ENCODE measurements at places on chromosomes 4 and X. TPM values are rescaled to one million over a fixed set of nuclear protein-coding genes. Genes with fewer than 3 reads are reported as not detected.
A peak's percentile ranks its signal among the peaks of the same experiment; 100 is the strongest.

DNA sequence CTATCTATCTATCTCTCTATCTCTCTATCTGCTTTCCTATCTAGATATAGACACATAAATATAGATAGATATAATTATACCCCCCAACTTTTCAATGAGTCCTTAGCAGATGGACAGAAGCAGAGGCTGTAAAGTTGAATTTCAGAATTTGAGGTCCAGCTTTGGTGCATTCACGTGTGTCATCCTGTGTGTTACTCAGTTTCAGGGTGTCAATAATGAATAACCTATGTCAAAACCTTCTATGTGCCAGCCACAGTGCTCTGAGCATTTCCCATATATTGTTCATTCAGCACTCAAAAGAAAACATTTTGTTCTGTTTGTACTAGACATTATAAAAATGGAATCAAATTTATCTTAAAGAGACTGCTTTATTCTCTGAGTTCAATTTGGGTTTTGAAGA, 310.0 kb downstream of the ARHGAP24 start:
- DNase-seq, result no peak

GRCh38 chr4:73523126-73523525, 41.6 kb downstream of the AFM start:
- no peak for DNase-seq

Gene ZCCHC12
- 0.16 TPM for total RNA-seq

Gene CENPVL2
- total RNA-seq, result 0.25 TPM

GRCh38 chrX:106621836-106622235, 10.1 kb downstream of the RADX start:
- no peak for DNase-seq

DNA sequence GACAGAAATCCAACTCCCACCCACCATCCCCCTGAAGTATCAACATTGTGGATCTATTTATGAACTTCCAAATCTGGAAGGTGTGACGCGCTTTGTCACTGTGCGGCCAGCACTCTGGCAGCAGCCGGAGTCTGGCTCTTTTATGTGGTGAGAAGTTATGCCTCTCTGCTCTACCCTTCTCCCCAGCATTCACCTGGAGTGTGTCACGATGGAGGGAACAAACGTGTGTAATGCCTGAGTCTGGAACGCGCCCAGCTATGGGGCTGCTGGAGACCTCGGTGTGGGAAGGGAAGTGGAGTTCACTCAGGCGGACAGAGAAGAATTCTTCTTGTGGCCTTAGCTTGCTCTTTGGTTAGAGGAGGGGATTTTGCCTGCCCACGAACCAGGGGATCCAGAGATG, 222.1 kb upstream of the RPL34 start:
- peak; percentile 93 for DNase-seq

Gene LRCH2
- total RNA-seq, result 5.8 TPM

Measured in astrocyte (in vitro differentiated cells and primary cell).